Inflammatory macrophage treated with lipopolysaccharide for 4 hours (primary cell): ENCODE measurements at places on chromosomes 4 and X.

GRCh38 chr4:82560853-82561785, 669 bp downstream of the TMEM150C start:
- DNase-seq: no peak

GRCh38 chr4:147378780-147379179, 102.1 kb upstream of the EDNRA start:
- DNase-seq: no peak

GRCh38 chrX:107448998-107449835, at the start of gene FRMPD3:
FRMPD3 (plus strand) TSS chrX:107449652; CDS start chrX:107526589, 76,937 bp downstream.
- DNase-seq: no peak

GRCh38 chrX:44245733-44246132, 97.7 kb downstream of the EFHC2 start:
- no peak for DNase-seq

DNA sequence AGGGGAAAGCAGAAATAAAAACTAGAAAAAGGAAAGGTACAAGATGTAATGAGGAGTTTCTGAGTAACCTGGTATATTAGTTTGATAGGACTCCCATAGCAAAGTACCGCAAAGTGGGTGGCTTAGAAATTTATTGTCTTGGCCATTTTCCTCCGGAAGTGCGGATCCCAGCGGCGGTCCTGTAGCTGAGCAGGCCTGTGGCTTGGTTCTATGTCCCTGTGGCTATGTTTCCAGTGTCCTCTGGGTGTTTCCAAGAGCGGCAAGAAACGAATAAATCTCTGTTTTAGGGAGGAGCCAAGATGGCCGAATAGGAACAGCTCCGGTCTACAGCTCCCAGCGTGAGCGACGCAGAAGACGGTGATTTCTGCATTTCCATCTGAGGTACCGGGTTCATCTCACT, 44.0 kb upstream of the LDB2 start:
- no peak for DNase-seq

DNA sequence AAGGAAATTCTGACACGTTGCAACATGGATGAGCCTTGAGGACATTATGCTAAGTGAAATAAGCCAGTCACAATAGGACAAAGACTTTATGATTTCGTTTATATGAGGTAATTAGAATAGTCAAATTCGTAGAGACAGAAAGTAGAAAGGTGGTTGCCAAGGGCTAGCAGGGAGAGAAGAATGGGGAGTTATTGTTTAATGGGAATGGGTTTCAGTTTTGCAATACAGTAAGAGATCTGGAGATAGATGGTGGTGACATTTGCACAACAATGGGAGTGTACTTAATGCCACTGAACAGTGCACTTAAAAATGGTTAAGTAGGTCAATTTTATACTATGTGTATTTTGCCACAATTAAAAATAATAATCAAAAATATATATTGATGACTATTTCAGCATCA, 43.4 kb upstream of the TMEM154 start:
- no peak for DNase-seq

DNA sequence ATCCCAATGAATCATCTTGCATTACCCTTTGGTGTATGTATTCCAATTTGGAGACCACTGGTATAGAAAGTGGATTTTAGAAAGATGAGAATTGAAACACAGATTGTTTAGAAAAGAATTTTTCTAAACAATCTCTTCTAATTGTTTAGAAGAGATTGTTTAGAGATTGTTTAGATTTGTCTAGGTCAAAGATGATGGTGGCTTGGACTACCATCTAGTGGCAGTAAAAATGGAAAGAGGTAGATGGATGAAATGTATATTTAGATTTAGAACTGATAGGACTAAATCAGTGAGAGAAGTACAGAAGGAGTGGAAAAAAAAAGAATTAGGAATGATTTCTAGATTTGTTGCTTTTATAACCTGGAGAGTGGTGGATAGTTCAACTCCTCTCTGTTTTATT, 70.6 kb downstream of the ARSJ start:
- peak; percentile 8 for DNase-seq

GRCh38 chr4:48244665-48245064, 25.0 kb downstream of the TEC start:
- no peak for DNase-seq

GRCh38 chr4:109998867-109999584, 86.3 kb downstream of the EGF start:
- peak; percentile 72 for DNase-seq

GRCh38 chrX:132612821-132613564, 124.2 kb upstream of the MBNL3 start:
- peak; percentile 20 for DNase-seq

- no peak for DNase-seq
These were observed 2.7 kb upstream of the LRCH2 start for GRCh38 chrX:115236560-115236959.

GRCh38 chrX:115330498-115331168, 41.1 kb downstream of the LUZP4 start:
- DNase-seq: peak; percentile 38

- DNase-seq: no peak
These were observed 54.3 kb downstream of the NRK start for GRCh38 chrX:105876658-105877057.

DNA sequence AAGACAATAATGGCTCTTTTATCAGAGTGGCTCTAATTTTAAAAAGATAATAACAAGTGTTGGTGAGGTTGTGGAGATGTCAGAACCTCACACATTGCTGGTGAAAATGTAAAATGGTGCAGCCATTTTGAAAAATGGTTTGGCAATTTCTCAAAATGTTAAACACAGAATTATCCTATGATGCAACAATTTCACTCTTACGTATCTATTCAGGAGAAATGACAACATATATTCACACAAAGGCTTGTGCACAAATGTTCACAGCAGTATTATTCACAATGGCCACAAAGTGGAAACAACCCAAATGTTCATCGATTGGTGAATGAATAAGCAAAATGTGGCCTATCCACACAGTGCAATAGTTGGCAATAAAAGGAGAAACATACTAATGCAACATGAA, 24.7 kb downstream of the ENPP6 start:
- DNase-seq: no peak

GRCh38 chr4:147683188-147683591, 773 bp downstream of the PRMT9 start:
- DNase-seq: peak; percentile 74

DNA sequence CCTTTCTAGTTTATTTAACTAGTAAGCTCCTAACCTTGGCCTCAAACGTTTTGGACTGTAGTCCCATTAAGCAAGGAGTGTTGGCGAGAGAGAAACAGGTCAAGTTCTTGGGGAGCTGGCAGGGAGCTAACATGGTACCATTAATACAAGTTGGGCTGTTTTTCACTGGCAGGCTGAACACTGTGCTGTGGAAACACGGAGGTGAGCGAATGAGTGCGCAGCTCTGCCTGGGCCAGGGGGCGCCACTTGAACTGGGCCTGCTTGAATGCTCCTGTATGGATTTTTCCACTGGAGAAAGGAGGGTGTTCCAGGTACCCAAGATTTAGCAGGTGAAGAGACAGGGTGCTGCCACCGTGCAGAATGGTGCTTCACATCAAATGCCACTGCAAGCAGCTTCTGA, 7.4 kb upstream of the SMS start:
- no peak for DNase-seq

- DNase-seq: no peak
These were observed 139.8 kb downstream of the CLCN4 start for GRCh38 chrX:10296576-10296975.

DNA sequence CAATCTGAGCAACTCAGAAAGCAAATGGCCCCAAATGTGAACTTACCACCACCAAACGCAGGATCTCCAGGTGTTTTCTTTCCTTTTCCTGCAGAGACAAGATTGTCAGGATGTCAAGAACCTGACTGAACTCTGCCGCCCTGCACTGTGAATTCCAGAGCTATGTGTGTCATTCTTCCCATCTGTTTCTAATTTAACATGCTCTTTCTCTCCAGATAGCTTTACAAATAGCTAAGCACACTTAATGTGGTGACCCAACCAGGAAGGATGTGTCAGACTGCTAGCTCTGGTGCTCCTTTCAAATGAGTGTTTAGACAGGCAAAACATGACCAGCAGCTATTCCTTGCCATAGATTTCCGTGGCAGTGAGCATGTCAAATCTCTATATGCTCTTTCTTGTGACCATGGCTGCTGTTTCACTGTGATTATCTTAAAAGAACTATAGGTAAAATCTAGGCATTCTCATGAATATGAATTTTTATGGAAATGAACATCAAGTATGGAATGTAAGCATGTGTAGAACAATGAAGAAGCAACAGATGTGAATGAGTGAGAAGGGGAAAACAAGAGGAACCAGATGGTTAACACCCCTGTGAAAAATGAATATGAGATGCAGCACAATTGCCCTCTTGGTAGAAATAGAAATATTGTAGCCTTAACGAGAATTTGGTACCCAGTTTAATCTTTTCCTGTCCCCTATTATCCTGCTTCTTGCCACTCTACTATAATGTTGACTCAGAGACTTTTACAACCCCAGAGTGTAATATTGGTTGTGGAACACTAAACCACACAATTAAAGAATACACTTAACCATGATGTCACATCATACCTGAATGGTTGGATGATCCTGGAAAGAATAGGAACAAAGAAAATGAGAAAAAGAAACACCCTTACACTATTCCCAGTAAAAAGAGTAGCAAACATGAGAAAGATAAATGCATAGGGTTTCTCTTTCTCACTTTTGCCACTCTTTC, 247.8 kb upstream of the DKK2 start:
- no peak for DNase-seq

- no peak for DNase-seq
These were observed 236.0 kb downstream of the GPC3 start for GRCh38 chrX:133749370-133749769.

DNA sequence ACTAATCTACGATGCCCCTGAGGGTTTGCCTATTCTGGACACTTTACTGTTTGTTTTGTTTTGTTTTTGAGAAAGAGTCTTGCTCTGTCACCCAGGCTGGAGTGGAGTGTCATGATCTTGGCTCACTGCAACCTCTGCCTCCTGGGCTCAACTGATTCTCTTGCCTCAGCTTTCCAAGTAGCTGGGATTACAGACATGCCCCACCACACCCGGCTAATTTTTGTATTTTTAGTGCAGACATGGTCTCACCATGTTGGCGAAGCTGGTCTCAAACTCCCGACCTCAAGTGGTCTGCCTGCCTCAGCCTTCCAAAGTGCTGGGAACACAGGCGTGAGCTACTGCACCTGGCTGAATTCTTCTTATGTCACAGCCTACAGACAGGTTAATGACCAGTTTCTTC, 70.7 kb downstream of the MFAP3L start:
- no peak for DNase-seq

DNA sequence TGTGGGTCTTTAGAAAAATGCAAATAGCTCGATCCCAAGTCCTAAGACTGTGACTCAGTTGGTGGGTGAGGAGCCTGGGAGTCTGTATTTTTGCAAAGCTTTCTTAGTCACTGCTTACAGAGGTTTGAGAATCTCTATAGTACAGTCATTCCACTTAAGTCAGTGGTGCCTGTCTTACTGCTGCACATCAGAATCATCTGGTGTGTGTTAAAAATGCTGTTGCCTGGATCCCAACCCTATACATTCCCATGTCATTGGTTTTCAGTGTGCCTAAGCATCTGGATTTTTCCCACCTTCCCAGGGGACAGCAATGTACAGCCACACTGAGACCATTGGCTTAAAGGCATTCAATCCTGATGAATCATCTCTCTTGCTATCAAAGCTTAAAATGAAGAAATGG, 21.0 kb upstream of the GEMIN8 start:
- no peak for DNase-seq

GRCh38 chrX:16175329-16176061, 8.2 kb downstream of the MAGEB17 start:
- DNase-seq: no peak

DNA sequence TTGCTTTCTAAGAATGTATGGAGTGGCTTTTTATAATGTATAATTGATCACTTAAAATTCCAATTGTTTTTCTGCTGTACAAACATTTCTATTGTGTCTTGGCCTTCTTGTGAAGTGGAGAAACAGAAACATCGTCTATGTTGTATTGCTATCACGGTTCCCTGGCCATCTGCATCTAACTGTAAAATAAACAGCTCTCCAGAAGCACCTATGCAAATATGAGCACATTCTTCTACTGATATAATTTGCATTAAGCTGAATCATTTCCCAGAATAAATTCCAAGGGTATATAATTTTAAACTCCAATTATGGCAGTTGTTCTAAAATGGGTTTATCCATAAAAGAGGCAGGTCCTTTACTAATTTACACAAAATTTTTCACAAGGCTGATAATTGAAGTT, 261.6 kb upstream of the STS start:
- no peak for DNase-seq

DNA sequence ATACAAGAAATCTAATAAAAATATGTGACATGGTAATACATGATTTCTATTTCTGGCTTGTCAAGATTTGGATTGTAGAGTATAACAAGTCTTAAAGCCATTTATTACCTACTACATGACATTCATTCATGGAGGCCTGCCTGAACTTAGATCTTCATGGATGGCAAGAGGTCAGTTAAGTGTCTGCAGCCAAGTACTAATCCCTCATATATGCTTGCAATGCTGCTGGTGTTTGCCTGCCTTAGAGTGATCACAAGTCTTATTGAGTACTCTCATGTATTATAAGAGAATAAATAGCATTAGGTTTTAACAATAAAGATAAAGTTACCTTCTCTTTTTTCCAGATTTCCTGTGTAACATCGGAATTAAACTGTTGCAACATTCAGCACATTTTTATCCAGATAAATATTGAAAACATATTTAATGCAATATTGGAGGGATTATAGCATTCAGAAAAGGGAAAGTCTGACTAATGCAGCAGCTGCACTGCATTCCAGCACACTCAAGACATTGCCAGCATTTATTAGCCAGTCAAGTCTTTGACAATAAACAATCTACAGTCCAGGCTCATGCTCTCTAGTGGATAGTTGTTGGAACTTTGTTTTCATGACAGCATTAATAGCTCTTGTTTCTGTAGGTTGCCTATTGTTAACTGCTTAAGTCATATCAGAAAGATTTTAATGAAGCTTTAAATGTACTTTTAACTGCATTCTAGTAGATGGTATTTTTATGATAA, 737.1 kb downstream of the FAT4 start:
- DNase-seq: no peak

- no peak for DNase-seq
These were observed 218.2 kb downstream of the BANK1 start for GRCh38 chr4:102008711-102009110.

- DNase-seq: no peak
These were observed 105.5 kb downstream of the PRRG1 start for GRCh38 chrX:37454537-37455285.

DNA sequence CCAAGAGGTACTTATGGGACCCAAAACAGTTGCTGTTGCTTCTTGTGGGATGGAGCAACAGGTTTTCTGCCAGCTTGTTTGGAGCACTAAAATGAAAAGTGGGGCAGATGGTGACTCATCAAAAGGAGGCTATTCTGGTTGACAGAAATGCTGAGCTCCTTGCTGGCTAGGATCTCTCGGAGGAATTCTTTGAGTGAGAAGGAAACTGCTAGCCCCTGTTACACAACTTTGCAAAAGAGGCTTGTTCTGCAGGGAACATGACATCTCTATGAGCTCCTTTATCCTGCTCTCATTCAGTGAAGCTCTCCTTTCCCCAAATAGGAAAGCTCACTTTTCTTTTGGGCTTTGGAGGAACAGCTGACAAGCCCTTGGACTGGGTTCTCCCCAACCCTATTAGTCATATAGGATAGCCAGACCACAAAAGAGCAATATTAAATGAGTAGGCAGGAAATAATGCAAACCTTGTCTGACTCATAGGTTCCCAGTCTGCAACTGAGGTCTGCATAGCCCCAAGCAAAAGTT, 108.3 kb downstream of the CDS1 start:
- DNase-seq: peak; percentile 85

- peak; percentile 63 for DNase-seq
These were observed 38.6 kb downstream of the NSUN7 start for GRCh38 chr4:40788331-40788730.

GRCh38 chr4:20195071-20195885, 56.4 kb upstream of the SLIT2 start:
- DNase-seq: no peak
